Stimulated activated CD8-positive, alpha-beta memory T cell treated with anti-CD3 and anti-CD28 coated beads, Interleukin-7, amount 100 ng/mL, for 1 hour (primary cell): ENCODE measurements at places on chromosomes 5 and 9.

GRCh38 chr9:16262477-16263261, 607.8 kb downstream of the BNC2 start:
- DNase-seq, result no peak

GRCh38 chr5:6557807-6558575, 74.9 kb downstream of the NSUN2 start:
- no peak for DNase-seq

- no peak for DNase-seq
Observed at GRCh38 chr5:143449772-143450171, 46.3 kb upstream of the NR3C1 start.

- DNase-seq, result no peak
Observed at GRCh38 chr5:113213551-113214425, 221.0 kb downstream of the TSSK1B start.

DNA sequence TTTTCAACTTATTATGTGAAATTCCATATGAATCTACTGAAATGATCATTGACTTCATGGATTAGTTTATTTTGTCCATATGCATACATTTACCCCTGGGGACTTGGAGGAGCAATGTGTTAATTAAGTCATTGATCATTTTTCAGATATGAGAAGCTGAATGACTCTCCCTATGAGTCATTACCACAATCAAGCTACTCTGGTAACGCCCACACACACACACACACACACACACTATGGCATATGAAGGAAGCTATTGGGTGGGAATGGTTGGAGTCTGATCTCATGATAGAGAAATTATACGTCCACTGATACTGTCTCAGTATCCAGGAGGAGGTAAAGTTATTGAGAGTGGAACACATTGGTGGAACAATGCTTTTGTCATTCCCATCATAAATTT, 528.9 kb downstream of the AGTPBP1 start:
- DNase-seq, result no peak

GRCh38 chr9:111040494-111040893, 2.2 kb upstream of the LPAR1 start:
- DNase-seq, result no peak

- DNase-seq, result no peak
Observed at GRCh38 chr5:9615331-9615730, 14.8 kb downstream of the TAS2R1 start.

DNA sequence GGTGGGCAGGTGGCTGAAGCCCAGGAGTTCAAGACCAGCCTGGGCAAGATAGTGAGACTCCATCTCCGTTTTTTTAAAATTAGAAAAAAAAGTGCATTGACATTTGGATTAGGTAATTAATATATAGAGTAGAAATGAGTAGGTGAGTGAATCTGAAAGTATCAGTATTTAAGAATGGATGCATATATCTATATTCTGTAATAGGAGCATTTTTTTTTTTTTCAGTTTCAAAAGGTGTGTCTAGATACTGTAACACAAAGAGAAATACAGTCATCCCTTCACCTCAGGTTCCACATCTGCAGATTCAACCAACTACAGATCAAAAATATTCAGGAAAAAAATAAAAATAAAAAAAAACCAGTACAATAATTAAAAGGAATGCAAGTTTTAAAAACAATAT, 50.8 kb downstream of the RBM27 start:
- DNase-seq, result no peak

DNA sequence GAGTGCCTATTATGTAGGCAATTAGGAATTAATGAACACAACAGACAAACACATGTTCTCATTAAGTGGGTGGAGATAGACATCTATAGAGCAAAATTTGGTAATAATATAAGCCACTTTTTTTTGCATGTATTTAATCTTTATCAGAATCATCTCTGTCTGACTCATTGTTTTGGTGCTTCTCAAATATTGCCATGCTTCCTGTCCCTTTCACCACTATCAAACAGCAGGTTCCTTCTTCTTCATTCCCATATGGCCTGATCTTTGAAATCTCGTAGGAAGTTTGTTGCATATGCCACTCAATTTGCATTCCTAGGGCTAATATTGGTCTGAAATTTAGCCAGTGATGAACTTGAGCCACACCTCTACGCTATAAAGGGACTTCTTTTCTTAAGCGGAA, 128.9 kb upstream of the SPEF2 start:
- DNase-seq, result no peak

GRCh38 chr9:8649160-8649559, 849.6 kb upstream of the DMAC1 start:
- no peak for DNase-seq

DNA sequence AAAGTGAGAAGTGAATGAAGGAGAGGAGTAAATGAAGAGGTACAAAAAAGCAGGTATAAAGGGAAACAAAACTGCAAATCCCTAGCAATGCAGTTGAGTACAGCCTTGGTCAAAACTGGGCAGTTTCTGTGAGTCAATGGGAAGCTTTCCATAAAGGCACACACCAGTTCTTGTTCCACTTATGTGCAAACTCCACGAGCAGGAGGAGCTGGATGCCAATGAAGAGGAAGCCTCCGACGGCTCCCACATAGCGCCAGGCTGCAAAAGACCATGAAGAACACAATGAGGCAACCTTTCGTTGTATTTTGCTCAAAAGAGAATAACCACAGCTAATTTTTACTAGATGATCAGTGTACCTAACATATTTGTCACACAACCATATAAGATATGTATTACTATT, 81.1 kb downstream of the SERINC5 start:
- DNase-seq, result no peak

DNA sequence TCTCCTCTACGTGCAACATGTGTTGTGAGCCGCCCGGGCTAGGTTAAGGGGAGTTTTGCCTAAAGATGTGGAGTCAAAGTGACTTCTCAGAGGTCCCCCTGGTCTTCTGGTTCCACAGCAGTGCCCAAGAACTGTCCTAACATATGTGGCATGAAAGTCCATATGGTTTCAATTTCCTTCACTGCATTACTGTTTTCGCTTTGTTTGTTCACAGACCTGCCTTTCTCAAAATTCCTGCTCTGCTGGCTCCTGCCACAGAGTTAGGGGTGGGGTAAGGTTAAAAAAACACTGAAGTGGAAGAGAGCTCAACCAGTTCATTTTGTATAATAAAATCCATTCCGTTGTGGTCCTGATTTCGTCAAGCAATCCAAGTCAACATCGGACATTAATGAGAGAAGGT, 289.4 kb downstream of the DMAC1 start:
- DNase-seq, result no peak

DNA sequence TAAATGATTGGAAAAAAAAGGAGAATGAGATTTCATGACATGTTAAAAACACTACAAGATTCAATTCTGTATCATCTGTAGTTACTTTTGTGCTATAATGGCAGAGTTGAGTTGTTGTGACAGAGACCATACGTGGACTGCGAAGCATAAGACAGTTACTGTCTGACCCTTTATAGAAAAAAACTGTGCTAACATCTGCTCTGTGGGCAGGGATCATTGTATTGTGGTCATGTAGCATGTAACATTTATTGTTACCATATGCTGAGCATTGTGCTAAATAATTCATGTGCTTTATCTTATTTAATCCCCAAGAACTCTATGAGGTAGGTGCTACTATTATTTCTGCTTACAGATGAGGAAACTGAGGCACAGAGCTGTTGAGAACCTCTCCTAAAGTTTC, 147.3 kb upstream of the HMHB1 start:
- DNase-seq, result no peak

GRCh38 chr5:135718651-135719050, 115.8 kb upstream of the SLC25A48 start:
- no peak for DNase-seq

- DNase-seq, result no peak
Observed at GRCh38 chr5:14266686-14267085, 123.5 kb downstream of the TRIO start.

DNA sequence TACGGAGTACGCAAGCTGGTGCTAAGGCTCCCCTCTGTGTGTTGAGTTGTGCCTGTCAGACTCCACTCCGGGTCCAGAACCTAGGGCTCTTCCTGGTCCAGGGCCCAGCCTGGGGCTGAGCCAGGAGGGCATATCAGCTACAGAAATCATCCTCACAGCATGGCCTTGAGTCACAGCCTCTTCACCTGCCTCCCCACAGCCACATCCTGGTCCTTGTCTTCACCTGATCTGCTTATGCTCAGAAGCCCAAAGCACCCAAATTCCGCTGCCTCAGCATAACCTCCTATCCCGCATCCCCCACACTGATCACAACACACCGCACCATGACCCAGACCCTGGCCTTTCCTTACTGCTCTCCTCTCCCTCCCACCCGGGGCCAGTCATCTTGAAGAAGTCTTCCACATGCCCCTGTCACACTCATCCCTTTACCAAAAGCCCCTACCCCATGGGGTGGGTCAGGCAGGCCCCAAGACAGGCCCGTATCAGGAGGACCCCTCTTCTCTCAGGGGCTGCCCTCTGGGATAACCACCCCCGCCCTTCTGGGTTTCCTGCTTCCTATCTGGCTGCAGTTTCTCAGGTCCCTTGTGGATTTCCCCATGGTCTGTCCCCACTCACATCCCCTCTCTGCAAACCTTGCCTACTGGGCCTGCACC, 1.3 kb upstream of the IL3 start:
- DNase-seq, result no peak

- no peak for DNase-seq
Observed at GRCh38 chr9:13665418-13666066, 386.1 kb upstream of the MPDZ start.

DNA sequence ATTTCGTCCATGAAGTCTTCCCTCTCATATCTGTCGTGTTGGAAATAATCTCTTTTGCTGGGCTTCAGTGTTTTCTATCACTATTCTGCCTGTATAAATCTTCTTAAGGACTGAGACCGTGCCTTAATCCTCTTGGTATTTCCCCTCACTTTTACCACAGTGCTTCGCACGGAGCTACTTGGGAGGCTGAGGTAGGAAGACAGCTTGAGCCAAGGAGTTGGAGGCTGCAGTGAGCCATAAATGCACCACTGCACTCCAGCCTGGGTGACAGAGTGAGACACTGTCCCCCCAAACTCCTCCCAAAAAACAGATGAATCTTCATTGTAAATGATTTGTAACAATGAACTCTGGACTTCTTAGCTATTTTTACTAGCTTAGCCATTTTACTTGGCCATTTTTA, 57.8 kb downstream of the PHAX start:
- DNase-seq, result no peak

DNA sequence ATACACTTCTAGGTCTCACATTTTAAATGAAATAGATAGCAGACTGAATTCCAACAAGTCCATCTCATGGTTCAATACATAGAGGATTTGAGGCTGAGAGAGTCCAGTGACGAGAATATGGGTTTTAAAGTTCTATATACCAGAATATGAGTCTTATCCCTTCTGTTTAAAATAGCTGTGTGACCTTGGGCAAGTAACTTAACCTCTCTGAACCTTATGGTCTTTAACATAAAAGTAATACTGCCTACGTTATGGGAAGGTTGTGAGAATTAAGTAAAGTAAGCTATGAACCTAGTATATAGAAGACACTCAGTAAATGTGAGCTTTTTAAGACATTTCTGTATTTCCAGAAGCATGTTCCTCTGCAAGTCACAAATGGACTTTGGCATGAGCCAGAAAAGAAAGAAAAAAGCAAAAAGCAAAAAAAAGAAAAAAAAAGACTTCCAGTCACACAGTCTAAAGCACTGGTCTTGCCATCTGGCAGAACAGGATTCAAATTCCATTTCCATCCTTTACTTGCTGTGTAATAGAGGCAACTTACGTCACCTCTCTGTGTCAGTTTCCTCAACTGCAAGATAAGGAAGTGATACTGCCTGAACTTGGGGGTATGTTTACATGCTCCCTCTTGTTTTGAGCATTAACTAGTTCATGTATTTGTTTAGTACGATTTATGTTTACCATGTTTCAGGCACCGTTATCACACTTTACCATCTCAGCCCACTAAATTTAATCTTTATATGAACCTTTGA, 248.2 kb downstream of the TRIM32 start:
- DNase-seq, result no peak

DNA sequence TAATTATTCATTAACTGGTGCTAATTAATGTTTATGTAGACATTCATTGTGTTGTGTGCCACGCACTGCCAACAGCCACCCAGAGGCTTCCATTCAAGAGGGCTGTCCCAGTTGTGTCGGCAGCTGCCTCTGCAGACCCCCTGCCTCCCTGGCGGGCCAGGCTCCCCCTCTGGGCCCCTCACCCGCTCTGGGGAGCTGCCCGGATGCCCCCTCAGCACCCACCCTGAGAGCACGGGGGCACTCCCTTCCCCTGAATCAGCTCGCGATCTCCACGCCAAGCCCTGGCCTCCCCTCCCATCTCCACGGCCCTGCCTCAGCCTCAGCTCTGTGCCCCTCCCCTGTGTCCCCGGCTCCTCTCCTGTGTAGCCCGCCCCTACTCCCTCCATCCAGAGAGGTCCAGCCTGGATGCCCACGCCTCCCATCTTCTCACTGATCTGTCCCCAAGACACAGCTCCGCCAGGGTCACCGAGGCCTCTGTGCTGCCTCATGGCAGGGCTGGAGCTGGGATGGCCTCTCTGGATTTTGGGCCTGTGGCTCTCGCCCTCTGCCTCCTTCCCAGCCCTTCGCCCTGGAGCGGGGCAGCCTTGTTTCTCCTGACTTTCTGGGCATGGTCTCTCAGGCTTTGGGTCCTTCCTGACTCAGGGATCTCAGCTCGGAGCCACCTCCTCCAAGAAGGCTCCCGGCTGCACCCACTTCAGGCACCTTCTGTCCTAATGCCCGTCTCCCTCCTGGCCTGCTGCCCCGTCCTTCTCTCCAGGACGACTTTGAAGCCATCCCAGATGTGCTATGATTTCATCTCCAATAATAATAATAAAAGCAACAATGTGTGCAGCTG, 16.0 kb upstream of the SLC9A3 start:
- no peak for DNase-seq

- no peak for DNase-seq
Observed at GRCh38 chr9:105290418-105290817, 46.0 kb downstream of the SLC44A1 start.

- DNase-seq, result no peak
Observed at GRCh38 chr5:11683666-11684065, 220.6 kb downstream of the CTNND2 start.

DNA sequence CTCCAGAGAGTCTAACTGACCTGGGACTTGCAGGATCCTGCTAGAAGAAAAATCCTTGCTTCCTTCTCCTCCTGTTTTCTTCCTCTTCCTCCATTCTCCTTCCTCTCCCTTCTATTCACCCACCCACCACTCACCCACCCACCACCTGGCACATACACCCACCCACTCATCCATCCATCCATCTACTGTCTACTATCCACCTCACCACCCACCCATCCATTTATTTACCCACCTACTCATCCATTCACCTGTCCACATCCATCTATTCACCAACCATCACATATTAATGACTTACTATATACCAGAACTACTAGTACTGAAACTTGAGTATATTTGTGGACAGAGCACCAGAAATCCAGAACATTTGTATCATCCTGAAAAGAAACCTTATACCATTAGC, 49.4 kb downstream of the EHMT1 start:
- no peak for DNase-seq
